NCI-H2029 (cell line): ENCODE measurements at places on chromosomes 12 and 14.

- DNase-seq = no peak
Measured at GRCh38 chr14:65731933-65732506, 319.5 kb downstream of the FUT8 start.

DNA sequence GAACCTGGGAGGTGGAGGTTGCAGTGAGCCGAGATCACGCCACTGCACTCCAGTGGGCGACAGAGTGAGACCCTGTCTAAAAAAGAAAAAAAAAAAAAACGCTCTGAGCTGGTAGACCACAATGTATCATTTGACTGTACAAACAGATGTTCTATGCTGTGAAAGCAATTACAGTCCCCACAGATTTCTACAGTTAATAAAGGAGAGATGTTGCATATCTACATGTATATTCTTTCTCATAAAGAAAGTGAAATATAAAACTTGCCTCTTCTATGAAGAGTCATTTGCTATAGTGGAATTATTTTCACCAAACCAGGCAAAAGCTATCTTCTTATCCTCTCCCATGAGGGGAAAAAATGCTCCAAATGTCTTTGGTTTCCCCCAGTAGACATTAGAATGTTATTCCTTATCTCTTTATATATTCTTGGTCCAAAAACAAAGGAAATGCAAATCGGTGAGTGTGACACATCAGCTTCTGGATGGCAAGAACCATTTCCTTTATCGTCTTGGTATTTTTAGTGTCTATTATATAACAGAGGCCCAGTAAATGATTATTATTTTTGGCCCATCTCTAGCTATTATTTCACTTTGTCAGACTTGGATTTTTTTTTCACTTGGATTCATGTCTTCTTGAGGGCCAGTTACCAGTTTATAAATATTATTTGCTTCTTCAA is 230.4 kb downstream of the SSPN start:
- no peak for DNase-seq

DNA sequence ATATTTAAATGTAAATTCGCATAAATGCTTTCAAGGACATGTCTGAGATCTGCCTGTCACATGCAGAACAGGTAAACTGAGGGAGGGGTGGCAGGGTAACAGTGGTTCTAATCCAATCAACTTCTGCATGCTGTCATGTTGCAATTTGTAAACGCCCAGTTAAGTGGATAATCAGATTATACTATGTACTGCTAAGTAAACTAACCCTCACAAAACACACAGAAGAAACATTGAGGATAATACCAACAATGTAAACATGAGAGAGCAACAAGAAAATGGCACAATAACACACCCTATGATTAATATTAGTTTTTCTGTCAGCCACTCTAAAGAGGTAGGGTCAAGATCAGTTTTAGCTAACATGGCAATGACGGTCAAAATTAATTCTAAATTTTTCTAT is 123.7 kb downstream of the KIF21A start:
- DNase-seq = no peak

- DNase-seq = no peak
Measured at GRCh38 chr14:89315493-89316470, 101.3 kb downstream of the FOXN3 start.
